Glutamatergic neuron (in vitro differentiated cells): ENCODE measurements at places on chromosomes 11 and 22. TPM values are rescaled to one million over a fixed set of nuclear protein-coding genes. Genes with fewer than 3 reads are reported as not detected.

MRGPRX3 gene
- total RNA-seq = not detected

PHETA2 gene
- total RNA-seq = 0.88 TPM

GRCh38 chr22:27032091-27032761 lies 374.8 kb downstream of the MIAT start:
- DNase-seq = peak; percentile 55

DNA sequence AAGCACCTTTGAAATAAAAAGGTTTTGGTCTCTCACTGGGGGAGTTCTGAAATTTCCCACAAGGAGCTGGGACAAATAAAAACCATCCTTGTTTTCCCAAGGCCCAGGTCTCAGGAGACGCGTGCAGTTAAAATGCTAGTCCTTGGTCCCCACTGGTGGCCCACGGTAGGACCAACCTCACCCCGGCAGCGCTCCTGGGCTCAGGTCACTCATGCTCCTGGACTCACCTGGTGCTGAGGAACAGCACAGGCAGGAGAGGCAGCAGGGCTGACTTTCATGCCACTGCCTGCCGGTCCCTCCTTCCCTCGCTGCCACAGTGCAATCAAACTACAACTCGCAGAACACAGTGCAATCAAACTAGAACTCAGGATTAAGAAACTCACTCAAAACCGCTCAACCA lies 356.8 kb upstream of the CCDC179 start:
- DNase-seq = no peak

SPI1 gene
- not detected for total RNA-seq

NCAM1 gene
- 819 TPM for total RNA-seq

GRCh38 chr22:26689513-26690301 lies 32.3 kb downstream of the MIAT start:
- DNase-seq = no peak

CECR2 gene
- total RNA-seq = 178 TPM

PLA2G3 gene
- 1.3 TPM for total RNA-seq

- peak; percentile 65 for DNase-seq
Measured at GRCh38 chr11:111512296-111513239, at the start of gene BTG4. TSS of gene BTG4 (minus strand) at chr11:111512386. CDS start at chr11:111498776, 13,610 bp downstream.

CFAP300 gene
- total RNA-seq = 1.4 TPM

DNA sequence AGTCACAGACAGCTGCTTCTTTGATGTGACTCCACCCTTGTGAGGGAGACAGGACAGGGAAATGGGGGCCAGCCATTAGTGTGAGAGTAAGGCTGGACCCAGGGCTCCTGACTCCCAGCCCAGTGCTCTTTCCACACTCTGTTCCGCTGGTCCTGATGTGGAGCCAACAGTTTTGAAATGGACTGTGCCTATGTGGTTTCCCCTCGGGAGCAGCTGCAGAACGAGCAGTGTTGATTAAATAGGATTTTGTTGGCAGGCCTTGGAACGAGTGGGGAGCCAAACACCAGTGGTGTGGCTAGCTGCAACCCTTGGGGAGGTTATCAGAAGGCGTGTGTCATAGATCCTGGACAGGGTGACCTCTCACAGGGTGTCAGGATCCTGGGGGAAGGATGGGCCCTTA lies 66.5 kb upstream of the AMPD3 start:
- no peak for DNase-seq
